Stimulated activated CD8-positive, alpha-beta memory T cell treated with anti-CD3 and anti-CD28 coated beads, Interleukin-4, amount 100 ng/mL, for 24 hours (primary cell): ENCODE measurements at places on chromosomes 2 and 18.

- DNase-seq: no peak
These were observed 15.0 kb downstream of the CERS6 start for GRCh38 chr2:168471163-168471475.

- DNase-seq: no peak
These were observed 98.0 kb downstream of the ANKRD44 start for GRCh38 chr2:197212344-197213262.

DNA sequence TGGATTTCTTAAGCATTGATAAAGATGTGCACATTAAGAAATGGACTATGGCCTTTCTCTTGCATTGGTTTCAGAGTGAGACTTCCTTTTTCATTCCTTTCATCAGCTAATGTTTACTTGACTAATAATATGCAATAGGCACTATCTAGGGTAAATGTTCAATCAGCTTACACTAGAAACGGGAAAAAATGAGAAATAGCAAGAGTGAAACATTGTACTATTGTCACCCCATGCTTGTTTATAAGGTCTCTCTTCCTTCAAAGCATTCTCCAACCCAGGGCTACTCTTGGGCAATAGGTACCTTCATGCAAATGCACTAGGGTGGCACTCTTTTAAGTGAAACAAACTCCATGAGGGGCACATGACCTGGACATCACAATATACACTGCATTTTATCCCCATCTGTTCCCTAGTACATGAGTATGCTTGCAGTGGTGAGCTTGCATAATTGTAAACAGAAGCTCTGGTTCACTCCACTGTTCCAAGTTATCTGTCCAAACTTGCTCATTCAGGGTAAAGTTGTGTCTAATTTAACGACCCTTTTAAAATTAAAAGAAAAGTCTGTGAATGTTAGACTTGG is 402.3 kb downstream of the ERBB4 start:
- DNase-seq: no peak

DNA sequence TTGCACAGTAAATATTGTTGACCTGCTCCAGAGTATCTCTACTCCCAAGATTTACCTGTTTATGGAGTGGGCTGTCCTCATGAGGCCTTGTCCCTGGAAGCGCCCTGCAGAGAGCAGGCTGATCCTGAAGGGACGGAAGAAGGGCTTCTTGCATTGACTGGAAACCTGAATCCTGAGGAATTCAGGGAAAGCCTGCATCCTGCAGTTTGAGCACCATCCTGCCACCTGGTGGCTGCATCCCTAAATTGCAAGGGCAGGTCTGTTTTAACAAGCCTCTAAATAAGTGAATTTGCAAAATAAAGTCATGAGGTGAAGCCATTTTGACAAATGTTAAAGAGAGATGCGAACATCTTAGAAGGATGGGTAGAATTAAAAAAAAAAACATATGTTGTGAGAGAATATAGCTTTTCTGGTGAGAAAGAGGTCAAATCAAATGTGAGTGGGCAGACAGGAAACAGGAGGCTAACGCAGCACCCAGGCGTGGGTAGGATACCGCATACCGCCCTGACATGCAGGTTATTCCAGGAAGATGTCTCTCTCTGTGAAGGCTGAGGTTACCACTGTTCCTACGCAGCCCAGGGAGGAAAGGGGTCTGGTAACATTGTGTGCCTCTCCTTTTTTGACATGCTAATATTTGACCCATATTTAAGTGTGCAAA is 754.9 kb downstream of the RNF144A start:
- peak; percentile 57 for DNase-seq
